LHCN-M2 (cell line): ENCODE measurements at places on chromosomes 6 and 20. TPM values are rescaled to one million over a fixed set of nuclear protein-coding genes. Genes with fewer than 3 reads are reported as not detected.

GRCh38 chr6:146593986-146594385, 4.8 kb upstream of the ADGB start:
- DNase-seq, result no peak

DNA sequence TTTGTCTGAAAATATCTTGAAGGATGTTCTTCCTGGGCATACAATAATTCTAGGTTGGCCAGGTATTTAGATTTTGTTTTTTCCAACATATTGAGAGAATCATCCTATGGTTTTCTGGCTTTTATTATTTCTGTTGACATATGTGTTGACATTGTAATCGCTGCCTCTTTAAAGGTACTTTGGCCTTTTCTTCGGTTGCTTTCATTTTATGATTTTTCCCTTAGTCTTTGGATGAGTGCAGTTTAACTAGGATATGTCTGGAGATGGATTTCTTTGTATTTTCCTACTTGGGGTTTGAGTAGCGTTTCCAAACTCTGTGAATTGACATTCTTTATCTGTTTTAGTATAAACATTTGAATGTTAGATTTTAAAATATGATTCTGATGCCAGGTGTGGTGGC, 11.5 kb downstream of the SERPINB1 start:
- no peak for DNase-seq

- DNase-seq, result peak; percentile 84
These were observed 12.8 kb downstream of the KIAA0408 start for GRCh38 chr6:127446356-127446755.

DNA sequence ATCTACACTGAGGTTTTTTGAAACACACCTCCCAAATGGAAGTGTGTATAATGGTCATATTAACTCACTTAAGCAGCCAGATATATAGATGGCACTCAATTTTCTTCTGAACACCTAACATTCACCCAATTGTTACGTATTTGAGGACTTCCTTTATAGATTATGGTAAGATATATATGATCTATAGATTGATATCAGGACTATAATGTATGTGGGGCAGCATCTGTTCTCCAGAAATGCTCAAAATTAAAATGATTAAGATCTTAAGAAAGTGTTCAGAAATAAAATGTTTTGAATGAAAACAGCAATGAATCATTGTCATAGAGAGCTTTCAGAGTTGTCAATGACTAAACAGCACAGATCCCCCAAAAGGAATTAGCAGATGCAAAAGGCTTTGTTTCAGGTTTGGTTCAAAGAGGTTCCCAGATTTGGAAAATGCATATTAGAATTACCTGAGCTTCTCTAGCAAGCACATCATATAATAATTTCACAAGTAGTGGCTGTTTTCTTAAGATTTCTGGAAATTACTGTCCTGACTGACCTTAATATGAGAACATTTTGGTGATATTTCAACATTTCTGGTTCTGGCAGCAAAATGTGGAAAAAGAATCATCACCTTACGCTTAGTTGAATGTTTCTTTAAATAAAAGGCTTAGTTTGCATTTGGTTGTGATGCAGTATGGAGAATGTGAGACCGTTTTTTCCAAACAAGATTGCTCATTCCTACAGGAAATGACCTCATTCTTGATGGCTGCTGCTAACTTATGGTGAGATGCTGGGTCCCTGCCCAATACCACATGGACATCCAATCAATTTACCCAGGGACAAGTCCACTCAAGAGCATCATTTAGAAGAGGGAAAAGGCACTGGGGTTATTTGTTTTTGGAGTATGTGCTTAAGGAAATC, 31.5 kb downstream of the TRAF3IP2 start:
- DNase-seq, result peak; percentile 85

Gene STMND1
- total RNA-seq, result not detected in 2 replicates

- no peak for DNase-seq
These were observed 721.3 kb downstream of the EYS start for GRCh38 chr6:64985726-64986125.

DNA sequence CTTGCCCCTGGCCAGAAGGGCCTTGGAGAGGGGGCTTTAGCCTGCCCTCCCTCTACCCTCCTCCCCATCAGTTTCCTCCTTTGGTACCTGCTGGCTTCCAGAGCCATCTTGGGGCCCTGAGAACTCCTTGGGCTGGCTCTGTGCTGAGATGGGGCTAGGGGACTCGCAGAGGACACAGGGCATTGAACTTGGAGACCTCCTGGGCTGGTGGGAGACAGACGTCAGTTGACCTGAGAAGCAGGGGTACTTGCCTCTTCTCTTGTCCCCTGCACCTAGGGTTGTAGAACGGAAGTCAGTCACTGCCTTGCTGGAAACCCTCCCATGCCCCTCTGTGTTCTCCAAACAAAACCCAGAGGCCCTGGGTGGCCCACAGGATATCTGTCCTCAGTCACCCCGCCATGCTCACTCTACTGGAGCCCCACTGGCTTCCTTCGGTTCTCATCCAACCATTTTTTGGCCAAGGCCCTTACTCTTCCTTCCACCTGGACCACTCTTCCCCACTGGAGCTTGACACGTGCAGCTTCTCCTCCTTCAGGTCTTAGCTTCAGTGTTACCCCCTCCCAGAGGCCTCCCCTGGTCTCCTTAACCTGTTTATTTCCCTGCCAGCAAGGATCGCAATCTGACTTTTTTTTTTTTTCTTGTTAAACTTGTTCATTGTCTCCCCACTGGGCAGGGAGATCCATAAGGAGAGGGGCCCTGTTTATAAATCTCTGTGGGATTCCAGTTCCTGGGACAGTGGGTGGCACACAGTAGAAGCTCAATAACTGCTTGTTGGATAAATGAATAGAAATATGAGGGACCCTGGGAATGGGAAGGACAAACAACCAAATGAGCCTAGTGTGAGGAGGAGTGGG, 971 bp downstream of the RBCK1 start:
- DNase-seq, result no peak

DNA sequence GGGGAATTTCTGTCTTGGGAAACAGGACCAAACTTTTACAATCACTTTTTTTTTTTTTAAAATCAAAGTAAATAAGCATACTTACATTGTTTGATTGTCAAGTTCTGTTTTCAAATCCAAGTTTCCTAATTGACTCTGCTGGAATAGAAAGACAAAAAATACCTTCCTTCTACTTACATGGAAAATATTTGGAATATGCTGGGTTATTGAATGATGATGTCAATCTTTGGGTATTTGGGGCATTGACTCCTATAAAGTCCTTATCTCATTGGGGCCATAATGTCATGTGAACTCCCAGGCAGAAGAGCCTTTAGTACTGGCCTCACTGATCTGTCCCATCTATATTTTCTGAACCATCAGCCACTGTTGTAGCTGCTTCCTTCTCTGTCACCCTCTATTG, 122.6 kb upstream of the NOX3 start:
- no peak for DNase-seq

DNA sequence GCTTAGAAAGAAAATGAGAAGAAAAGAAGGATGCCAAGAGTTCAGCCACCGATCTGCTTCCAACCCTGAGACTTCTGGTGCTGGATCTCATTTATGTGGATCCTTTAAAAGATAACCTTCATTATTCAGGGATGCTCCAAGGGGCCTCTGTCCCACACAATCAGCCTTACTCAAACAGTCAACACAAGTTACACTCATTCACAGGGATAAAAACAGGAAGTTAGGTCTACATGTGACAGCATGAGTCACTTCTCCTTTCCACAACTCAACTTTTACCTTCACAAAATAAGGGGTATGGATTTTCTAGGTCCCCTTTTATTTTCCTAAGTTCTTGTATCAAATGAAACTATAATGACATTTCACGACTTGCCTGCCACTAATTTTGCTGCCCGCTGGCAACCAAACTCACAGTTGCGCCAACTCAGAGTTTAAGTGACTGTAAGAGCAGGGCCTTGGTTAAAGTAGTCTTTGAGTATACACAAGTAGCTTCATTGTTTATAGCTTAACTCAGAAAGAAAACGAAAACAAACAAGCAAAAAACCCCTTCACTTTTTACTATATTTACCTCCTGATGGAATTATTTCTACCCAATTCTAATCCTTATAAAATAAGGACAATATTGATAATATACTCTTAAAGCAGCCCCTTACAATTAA, 278.8 kb upstream of the RUNX2 start:
- peak; percentile 33 for DNase-seq

DNA sequence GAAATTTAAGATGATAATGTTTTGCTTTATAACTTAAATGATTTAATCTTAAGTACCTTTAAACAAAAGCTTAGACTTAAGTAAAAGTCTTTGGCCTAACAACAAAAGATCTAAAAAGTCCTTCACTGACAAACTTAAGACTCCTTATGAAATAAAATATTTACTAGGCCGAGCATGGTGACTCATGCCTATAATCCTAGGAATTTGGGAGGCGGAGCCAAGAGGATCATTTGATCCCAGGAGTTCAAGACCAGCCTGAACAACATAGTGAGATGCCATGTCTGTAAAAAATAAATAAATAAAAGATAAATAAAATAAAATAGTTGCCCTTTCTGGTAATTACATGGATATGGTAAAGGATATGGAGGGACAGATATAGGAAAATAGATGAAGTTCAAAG, 12.4 kb downstream of the KATNA1 start:
- peak; percentile 66 for DNase-seq

DNA sequence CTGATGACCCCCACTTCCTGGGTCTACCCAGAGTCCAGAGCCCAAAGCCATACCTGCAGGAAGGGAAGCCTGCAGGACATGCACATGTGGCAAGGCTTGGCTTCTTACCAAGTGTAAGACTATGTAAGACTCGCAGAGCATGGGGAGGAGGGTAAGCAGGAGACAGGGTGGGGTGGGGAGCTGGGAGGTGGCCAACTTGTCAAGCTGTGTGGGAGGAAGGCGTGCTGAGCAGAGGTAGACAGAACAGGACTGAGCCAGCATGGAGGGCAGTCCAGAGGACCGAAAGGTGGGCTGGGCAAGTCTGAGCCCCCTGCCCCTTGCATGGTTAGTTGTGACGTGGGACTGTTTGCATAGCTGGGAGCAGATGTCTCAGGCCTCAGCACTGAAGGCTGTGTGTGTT, 53.4 kb upstream of the RNF24 start:
- no peak for DNase-seq

Gene TCP11
- total RNA-seq, result 0.23 and 0.32 TPM in 2 replicates

Gene TFAP2B
- total RNA-seq, result not detected in 2 replicates

- no peak for DNase-seq
These were observed 36.8 kb downstream of the PTCHD4 start for GRCh38 chr6:48073976-48074767.

- no peak for DNase-seq
These were observed 795.6 kb downstream of the TENT5A start for GRCh38 chr6:80956898-80957297.

Gene EYA4
- total RNA-seq, result 12.1 and 13.0 TPM in 2 replicates

DNA sequence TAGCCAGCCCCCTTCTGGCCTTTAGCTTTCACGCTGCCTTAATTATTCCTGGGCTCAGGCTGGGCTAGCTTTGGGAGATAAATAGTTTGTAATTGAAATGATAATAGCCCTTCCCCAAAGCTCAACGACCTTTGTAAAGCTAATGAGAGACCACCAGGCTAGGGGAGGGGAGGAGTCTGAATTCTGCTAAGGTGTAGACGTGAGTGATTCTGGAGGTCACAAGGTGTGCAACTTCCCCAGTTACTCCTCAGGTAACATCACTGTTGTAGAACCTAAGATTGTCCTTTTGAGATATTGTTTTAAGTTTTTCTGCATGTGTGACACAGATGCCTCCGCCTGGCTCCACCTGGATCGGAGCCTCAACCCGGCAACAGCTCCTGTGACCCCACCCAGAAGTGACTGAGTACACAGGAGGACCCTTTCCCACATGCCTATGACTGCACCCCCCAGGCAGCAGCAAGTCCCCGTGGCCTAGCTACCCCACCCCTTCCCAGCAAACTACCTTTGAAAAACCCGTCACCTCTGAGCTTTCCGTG, 5.8 kb upstream of the GPR31 start:
- no peak for DNase-seq

GRCh38 chr20:25283221-25283951, 35.5 kb downstream of the PYGB start:
- no peak for DNase-seq

DNA sequence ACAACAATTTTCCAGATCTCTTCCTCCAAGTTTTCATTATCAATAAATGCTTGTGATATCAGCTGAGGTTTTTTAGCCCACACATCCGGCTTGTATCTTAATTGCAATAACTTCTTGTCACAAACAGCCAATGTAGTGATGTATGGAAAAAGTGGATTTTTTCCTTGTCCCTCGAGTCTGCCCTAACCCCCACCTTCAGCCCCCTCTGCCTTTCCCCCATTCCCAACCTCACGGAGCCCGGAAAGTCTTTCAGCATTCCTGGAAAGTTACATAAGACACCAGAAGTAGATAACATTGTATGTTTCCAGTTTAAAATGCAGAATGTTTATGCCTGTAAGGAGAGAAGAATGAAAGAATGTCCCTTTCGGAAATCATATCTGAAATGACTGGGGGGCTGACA, 179.2 kb upstream of the PHACTR1 start:
- no peak for DNase-seq

DNA sequence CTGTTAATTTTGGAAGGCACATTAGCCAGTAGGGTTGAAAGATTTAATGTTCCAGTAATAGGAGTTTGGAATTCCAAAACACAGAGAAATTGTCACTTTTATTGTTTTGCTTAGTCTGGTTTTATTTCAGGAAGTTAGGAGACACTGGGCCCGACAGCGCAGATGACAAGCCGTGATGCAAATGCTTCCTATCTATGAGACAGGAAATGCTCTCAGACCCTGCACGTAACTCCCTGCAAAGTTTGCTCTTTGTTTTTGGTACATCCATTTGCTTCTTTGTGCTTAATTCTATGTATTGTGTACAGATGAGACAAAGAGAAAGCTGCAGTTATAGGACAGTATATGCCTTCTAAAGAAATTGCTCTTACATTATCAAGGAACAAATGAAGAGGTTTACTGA, 201.6 kb upstream of the SGK1 start:
- no peak for DNase-seq

GRCh38 chr6:159008656-159009288, 8.8 kb upstream of the RSPH3 start:
- DNase-seq, result no peak

- DNase-seq, result no peak
These were observed 98.1 kb downstream of the ZNF217 start for GRCh38 chr20:53495398-53496092.

Gene SGK2
- not detected in 2 replicates for total RNA-seq

DNA sequence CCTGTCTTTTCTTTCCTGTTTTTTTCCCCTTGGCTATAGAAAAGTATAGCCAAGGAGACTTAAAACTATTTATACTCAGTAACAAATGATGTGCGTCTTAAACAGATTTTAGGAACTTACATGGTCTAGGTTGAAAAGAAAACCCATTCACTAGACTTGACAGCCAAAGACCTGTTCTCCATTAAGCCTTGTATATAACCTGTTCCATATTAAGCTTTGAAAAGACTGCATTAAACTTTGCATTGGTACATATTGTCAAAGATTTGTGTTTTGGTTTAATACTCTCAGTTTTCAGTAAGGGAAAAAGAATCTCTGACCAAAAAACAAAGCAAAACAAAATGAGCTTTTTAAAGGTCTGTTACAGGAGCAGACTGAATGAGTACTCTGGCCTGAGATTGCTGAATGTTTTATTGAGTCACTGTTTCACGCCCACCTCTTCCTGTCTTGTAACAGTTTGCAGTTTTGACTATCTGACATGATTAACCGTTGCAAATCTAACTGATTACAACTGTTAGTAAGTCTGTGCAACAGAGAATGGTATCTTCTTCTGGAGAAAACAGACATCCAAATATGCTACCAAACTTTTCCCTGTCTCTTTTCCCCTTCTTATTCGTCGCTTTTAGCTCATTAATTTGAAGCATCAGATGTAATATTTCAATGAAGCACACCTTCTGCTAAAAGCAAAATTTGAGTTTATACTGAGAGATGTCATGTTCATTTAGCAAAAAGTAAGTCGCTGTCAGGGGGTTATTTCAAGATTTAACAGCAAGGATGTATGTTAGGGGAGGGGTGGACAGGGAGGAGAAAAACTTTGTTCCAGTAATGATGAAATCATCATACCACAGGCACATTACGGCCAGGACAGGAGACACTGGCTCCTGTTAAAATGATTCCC, 59.1 kb upstream of the SUPT3H start:
- DNase-seq, result peak; percentile 79
